Esophagus squamous epithelium (tissue), 5 donors: ENCODE measurements at places on chromosomes 16 and 17. TPM values are rescaled to one million over a fixed set of nuclear protein-coding genes. Genes with fewer than 3 reads are reported as not detected.

GRCh38 chr17:31318851-31319661 lies 2.4 kb downstream of the EVI2A start:
- no peak for DNase-seq

- DNase-seq: no peak
Observed at GRCh38 chr17:73098919-73099318, 6.4 kb upstream of the SLC39A11 start.

DNA sequence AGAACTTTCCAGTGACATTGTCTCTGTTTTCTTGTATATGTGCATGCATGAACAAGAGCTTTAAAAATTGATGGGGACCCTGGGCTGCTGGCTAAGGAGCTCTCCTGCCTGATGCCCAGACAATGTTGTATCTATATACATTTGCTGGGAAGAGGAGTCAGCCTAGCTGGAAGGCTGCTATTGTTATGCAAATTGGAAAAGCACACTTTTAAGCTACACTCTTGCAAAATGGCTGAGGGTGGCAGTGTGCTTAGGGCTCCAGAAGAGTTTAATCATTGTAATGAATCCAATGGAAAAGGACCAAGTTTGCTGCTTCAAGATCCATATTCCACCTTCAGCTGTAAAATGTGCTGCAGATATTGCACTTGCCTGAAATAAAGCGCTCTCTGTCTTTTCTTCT lies 171.8 kb downstream of the PRKCA start:
- no peak for DNase-seq

DNA sequence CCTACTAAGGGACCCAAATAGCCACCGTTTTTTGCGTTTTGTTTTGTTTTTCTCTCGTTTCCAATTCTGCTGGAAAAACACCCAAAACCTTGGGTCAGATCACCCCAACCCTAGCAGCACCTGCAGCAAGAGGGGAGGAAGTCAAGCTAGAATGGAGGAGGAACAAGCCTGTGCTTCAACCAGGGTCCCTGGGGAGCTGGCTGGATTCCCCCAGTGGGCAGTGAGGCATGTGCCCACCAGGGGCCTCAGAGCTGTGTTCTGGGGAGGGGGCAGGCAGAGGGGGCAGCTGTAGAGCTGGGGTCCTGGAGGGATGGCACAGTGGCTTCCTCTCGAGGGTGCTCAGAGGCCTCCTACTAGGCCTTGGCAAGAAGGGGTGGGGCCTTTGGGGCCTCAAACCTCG lies 6.5 kb downstream of the CD79B start:
- DNase-seq: no peak

The RAB37 gene
- 1.6 TPM for total RNA-seq

DNA sequence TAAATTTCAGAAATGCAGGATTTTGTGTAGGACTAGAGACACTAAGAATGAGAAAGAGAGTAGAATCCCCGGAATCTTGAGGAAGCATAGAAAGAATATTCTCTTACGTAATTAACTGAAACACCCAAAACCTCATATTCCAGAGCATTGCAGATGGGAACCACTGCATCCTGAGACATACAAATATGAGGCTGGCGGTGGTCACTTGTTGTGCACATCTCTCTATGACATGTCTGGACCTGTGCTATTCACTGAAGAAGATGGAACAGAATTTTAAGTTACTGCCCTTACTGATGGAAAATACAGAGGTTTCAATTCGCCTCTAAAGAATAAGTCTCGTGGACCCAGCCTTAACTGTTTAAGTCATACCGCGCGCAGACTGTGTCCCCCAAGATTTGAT lies 806 bp downstream of the RAD51C start:
- DNase-seq: no peak

DNA sequence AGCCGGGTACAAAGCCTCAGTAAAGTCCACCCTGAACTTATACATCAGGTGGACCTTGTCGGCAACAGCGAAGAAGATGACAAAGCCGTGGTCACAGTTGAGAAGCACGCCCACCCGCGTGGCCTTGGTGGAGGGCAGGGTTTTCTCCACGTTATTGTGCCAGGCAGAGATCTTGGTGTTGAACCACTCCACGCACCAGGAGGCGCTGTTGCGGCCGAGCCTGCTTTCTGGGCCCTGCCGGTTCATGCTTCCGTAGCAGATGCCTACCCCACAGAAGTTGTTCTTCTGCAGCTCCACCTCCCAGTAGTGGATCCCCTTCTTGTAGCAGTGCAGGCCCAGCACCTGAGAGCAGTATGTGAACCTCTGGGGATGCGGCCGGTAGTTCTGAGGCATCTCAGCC lies 22.1 kb downstream of the TRIM25 start:
- no peak for DNase-seq
